ENCODE measurements at places on chromosomes 5 and 9.

- H3K27me3 ChIP-seq, result no peaks in the 10 kb centered on the region
- H3K4me1 ChIP-seq, result peaks cover 6% of the 10 kb centered on the region
- no peak overlapping the region for H3K4me3 ChIP-seq
- H3K36me3 ChIP-seq, result peaks cover 33% of the 10 kb centered on the region
- no peak for DNase-seq
Measured at GRCh38 chr9:37820142-37820541, 19.5 kb downstream of the DCAF10 start.

DNA sequence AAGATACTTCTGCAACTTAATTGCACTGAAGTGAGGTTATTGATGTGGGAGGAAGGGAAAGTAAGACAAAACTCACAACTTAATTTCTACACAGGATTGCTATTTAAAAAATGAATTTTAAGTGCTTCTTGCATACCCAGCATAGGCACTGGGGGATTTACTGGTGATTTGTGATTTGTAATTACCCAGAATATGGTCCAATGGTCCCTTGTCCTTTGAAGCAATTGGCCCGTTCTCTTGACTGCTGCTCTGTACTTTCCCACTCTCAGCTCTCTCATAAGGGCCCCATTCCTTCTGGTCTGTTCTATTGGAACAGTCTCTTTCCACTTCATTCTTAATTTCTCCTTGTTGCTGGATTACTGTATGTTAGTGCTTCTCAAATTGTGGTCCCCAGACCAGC is 75.4 kb upstream of the SPATA31D4 start:
- H3K27me3 ChIP-seq, result no peaks in the 10 kb centered on the region
- H3K4me1 ChIP-seq, result no peaks in the 10 kb centered on the region
- no peak for DNase-seq
- H3K27ac ChIP-seq, result no peak overlapping the region
- H3K36me3 ChIP-seq, result no peaks in the 10 kb centered on the region
- H3K4me3 ChIP-seq, result no peak overlapping the region

- no peaks in the 10 kb centered on the region for H3K27me3 ChIP-seq
- no peaks in the 10 kb centered on the region for H3K36me3 ChIP-seq
- H3K4me1 ChIP-seq, result no peaks in the 10 kb centered on the region
Measured at GRCh38 chr5:29972597-29972996, 1220.9 kb upstream of the CDH6 start.

DNA sequence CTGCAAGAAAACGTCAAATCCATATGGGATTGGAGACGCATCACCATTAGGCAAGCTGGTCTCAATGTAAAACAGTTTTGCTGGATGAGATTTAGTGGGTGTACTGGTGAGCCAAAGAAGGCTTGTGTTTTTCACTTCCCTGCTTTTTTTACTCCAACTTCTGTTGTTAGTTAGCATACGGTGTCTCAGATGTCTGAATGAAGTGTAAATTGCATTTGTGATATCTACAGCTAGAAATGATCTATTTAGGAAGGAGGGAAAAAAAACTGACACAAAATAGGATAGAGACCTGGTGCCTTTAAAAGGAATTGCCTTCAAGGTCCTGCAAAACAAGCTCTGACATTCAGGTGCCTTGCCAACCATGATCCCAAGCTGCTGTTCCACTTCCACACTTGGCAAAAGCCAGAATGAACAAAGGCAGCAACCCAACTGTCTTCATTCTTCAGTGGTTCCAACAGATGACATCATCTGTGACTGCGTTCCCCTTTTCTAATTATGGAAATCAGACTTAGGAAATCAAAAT is 104.2 kb upstream of the RAI14 start:
- no peak overlapping the region for H3K4me3 ChIP-seq
- H3K36me3 ChIP-seq, result no peaks in the 10 kb centered on the region
- DNase-seq, result no peak
- H3K27ac ChIP-seq, result no peak overlapping the region
- no peaks in the 10 kb centered on the region for H3K4me1 ChIP-seq

DNA sequence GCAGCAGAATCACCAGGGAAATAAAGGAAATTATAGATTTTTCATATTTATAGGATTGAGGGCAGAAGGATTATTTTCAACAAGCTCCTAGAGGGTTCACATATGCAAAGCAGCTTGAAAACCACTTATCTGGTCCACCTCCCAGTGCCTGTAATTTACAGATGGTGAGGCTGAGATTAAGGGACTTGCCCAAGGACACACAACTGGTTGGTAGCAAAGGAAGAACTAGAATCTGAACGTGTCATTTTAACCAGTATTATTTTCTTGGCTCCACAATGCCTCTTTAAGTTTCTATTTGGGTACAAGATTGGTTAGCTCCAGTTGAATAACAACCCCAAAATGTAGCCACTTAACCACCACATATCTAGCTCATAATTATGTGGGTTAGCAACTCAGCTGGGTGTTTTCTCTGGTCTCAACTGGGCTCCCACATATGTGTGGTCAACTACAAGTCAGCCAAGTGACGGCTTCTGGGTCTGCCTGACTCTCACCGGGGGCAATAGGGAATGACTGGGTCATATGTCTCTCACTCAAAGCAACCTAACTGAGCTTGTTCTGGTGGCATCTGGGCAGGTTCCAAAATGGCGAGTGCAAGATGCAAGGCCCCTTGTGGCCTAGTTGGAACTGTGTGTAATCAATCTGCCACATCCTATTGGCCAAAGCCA is 127.7 kb downstream of the ZDHHC21 start:
- H3K4me3 ChIP-seq, result no peak overlapping the region
- H3K36me3 ChIP-seq, result no peaks in the 10 kb centered on the region
- no peaks in the 10 kb centered on the region for H3K4me1 ChIP-seq
- no peak overlapping the region for H3K27ac ChIP-seq
- DNase-seq, result no peak

DNA sequence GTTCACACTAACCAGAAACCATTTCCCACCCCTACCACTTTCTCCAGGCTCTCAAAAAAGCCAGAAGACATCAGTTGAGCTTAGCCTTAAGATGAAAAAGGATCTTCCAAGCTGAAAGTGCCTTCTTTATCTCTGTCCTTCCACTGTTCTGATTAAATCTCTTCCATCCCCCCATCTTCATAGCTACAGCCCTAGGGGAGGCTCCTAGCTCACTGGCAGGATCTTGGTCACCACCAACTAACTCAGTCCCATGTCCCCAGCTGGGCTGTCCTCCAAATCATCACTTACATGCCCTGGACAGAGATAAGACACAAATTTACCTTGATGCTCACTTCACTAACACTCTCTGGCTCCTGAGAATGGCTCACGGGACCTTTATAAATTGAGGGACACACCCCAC is 14.3 kb downstream of the LCP2 start:
- peaks cover 95% of the 10 kb centered on the region for H3K36me3 ChIP-seq
- peaks cover 97% of the 10 kb centered on the region for H3K4me1 ChIP-seq
- peak overlapping the region; percentile 100 for H3K4me3 ChIP-seq
- H3K27me3 ChIP-seq, result no peaks in the 10 kb centered on the region
- no peak for DNase-seq

GRCh38 chr9:134942011-134942787 is 24.5 kb upstream of the FCN1 start:
- no peak overlapping the region for H3K27ac ChIP-seq
- H3K36me3 ChIP-seq, result no peaks in the 10 kb centered on the region
- H3K4me3 ChIP-seq, result no peak overlapping the region

- H3K27me3 ChIP-seq, result no peaks in the 10 kb centered on the region
- H3K27ac ChIP-seq, result no peak overlapping the region
- DNase-seq, result no peak
- no peaks in the 10 kb centered on the region for H3K36me3 ChIP-seq
Measured at GRCh38 chr5:164041105-164041504, 535.7 kb downstream of the MAT2B start.

DNA sequence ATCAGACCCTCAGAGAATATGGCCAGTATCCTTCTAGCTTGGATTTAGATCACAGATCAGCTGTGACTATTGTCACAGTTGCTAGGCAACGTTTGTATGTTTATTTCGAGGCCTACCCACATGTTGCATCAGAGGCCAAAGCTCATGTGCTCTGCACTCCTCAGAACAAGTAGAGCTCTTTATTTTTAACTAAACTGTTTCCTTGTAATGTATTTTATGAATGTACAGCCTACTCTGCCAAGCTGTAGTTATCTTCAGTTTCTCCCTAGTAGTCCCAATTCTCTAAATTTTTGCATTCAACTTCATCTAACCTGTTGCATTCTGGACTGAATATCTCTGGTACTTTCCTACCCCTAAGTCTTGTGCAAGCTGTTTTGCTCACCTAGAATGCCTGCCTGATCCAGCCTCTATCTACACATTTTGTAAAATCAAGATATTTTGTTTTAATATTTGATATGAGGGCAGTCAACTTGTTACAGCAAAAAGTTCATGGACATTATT is 52.8 kb downstream of the CAST start:
- no peaks in the 10 kb centered on the region for H3K27me3 ChIP-seq
- peak overlapping the region; percentile 96 for H3K27ac ChIP-seq
- H3K36me3 ChIP-seq, result peaks cover 18% of the 10 kb centered on the region
- peak overlapping the region; percentile 22 for H3K4me3 ChIP-seq

DNA sequence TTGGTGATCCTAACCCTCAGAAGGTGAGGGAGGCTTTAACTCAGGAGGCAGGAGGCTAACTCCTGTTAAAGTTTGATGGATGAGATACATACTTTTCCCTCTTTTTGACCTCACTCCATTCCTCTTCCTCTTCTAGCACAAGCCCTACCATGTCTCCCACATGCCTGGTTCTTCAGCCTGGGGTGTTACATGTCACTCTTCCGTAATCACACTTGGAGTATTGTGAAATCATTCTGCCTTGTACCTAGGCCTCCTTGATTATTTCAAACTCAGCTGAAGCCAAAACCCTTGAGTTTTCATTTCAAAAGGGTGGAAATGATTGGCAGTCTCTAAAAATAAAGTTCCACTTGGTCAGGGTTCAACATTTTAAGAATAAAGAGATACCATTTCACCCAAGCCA is 1.8 kb downstream of the PLAC8L1 start:
- H3K27me3 ChIP-seq, result no peaks in the 10 kb centered on the region
- H3K36me3 ChIP-seq, result no peaks in the 10 kb centered on the region
- peaks cover 2% of the 10 kb centered on the region for H3K4me1 ChIP-seq
- H3K4me3 ChIP-seq, result no peak overlapping the region

DNA sequence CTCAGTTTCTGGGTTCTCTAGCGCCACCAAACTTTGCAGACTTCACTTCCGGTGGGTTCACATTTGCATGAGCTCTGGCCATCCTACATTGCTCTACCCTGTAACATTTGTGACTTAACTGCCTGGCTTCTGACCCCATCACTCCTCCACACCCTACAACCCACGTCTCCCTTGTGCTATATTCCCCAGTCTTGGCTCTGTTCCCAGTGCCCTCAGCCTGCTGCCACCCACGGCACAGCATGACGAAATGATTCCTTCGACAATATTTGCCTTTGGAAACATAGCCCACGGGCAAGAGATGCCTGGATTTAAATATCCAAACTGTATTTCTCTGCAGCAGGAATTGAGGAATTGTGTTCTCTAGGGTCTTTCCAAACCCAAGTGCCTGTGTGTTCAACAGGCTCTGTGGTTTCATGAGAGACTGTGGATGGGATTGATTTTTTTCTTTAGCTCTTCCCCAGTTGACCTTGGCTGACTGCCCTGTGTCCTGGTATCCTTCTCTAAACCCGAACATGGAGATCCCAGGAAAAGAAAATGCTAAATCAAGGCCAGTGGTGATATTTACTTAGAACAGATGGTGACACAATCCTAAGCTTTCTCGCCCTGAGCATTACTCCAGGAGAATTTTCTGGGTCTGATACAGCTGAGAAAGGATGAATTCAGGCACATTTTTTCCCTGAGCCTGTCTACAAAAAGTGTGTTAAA is 44.4 kb upstream of the GRIA1 start:
- no peak overlapping the region for H3K4me3 ChIP-seq
- no peak overlapping the region for H3K27ac ChIP-seq
- no peaks in the 10 kb centered on the region for H3K36me3 ChIP-seq
- H3K27me3 ChIP-seq, result no peaks in the 10 kb centered on the region
- no peaks in the 10 kb centered on the region for H3K4me1 ChIP-seq

DNA sequence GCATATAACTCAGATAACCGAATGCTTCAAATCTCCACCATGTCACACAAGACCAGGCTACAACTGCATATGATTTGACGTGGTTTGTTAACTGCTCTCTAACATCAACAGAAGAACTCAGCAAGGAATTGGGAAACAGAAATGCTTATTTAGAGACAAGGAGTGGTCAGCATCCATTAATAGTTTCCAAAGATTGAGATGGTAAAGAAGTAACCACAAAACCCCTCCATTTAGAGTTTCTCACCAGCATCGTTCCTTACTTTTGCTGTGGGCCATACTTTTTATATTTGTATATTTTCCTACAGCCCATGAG is 25.2 kb downstream of the DPYSL3 start:
- no peaks in the 10 kb centered on the region for H3K36me3 ChIP-seq
- no peak overlapping the region for H3K4me3 ChIP-seq
- peaks cover 61% of the 10 kb centered on the region for H3K27me3 ChIP-seq
- H3K4me1 ChIP-seq, result no peaks in the 10 kb centered on the region
- DNase-seq, result no peak

DNA sequence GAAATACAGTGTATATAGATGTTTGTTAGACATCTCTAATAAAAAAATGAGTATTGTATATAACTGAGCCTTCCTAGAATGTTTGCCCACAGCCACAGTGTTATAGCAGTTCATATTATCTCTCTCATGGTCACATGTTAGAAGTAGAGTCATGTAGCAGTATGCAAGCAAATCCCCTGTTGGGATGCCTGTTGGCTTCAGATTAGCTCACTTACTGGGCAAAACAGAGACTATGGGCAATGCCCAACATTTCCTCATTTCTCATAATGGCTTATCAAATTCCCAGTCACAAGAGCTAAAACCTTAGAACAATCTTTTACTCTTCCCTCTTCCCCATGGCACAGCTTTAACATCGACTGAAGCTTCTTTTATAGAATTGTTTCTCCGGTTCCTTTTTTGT is 27.0 kb upstream of the PDCD1LG2 start:
- peaks cover 10% of the 10 kb centered on the region for H3K27me3 ChIP-seq
- no peak overlapping the region for H3K27ac ChIP-seq
- DNase-seq, result no peak

- H3K36me3 ChIP-seq, result no peaks in the 10 kb centered on the region
- no peak for DNase-seq
- H3K4me3 ChIP-seq, result no peak overlapping the region
- no peaks in the 10 kb centered on the region for H3K4me1 ChIP-seq
- H3K27ac ChIP-seq, result no peak overlapping the region
- H3K27me3 ChIP-seq, result no peaks in the 10 kb centered on the region
Measured at GRCh38 chr5:124909734-124910133, 163.3 kb upstream of the ZNF608 start.

DNA sequence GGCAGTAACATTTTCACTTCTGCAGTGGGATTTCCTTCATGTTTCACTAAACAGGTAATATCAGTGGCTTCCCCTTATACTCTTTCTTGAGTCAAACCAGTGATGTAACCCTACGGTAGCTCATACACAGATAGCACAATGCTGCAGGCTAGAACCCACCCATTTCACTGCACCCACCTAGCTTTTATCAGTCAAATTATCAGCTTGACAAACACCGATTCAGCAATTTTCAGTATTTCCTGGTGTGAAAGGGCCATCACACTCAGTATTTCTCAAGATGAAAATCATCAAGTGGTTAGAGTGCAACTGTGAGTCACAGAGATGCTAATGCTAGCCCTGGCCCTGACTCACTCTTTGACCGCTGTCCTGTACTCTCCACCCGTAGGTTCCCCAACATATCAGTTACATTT is 242.3 kb upstream of the PTGER4 start:
- peak overlapping the region; percentile 98 for H3K27ac ChIP-seq
- peak; percentile 15 for DNase-seq
- H3K4me1 ChIP-seq, result peaks cover 51% of the 10 kb centered on the region
